ENCODE measurements at places on chromosomes 4 and X.

GRCh38 chrX:134443020-134443419 is 16.9 kb upstream of the HPRT1 start:
- no peak for DNase-seq

GRCh38 chr4:184193556-184194525 is 23.8 kb downstream of the ENPP6 start:
- no peak for DNase-seq

DNA sequence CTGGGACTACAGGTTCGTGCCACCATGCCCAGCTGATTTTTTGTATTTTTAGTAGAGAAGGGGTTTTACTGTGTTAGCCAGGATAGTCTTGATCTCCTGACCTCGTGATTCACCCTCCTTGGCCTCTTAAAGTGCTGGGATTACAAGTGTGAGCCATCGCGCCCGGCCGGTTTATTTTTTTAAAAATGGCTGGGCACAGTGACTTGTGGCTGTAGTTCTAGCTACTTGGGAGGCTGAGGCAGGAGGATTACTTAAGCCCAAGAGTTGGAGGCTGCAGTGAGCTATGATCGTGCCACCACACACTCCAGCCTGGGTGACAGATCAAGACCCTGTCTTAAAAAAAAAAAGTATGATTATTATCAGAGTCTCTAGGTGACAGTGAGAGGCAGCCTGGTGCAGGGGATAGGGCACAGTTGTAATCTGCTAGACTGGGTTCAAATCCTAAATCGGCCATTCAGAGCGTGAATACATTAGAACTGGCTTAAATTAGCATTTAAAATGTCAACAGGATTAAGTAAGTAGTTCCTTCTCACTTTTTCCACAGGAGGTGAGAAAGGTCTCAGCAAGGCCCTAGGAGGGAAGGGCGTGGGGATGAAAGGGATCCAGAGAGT is 435 bp upstream of the MGST2 start:
- no peak for DNase-seq

DNA sequence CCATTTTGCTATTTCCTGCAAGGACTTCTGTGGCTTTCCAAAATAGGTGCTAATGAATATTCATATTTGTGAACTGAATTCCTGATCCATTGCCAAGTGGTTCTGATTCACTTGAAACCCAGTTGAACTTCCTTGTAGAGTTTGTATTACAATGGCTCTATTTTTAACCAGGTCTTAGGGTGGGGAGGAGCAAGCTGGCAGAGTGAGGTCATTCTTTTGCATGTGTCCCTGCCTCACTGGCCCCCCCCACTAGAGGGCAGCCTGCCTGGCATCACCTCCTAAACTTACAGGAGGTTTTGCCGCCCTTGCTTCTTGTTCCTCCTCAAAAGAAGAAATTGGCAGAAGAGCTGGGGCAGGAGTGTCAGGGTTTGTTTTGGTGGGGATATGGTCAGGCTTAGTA is 10.5 kb downstream of the PTTG2 start:
- no peak for DNase-seq

DNA sequence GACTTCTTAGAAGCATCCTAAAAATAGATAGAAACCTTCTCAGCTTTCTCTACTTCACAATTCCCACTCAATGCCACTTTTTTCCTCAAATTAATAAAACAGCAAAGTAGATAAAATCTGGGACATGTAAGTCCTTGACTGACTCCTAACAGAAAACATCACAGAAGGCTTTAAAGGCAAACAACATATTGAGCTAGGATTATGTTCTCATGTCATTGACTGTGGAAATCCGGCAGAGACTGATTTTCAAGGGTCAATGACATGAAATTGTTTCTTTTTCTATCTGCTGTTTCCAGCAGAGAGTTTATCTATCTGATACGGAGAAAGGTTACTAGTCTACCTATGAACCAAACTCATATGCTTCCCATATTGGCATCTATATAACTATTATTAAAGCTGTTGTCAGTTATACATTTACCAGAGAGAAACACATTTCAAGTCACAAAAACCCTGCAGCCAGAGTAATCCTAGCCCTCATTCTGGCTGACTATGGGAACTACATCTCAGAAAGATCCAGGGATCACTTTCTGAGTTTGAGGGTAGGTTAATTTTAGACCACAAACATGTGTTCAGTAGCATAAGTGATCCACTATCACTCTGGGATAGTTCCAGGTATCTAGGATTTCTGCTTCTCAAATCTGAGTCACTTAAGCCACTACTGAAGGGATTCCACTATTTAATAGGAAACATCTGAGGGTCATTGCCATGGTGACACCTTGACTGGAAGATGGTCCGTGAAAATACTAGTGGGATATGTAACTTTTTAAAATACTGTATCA is 147.6 kb downstream of the PPP3CA start:
- DNase-seq: no peak

- DNase-seq: no peak
These were observed 72.6 kb downstream of the UCHL1 start for GRCh38 chr4:41329361-41329760.

- no peak for DNase-seq
These were observed 59.0 kb upstream of the SCRG1 start for GRCh38 chr4:173457893-173458292.

GRCh38 chr4:33184657-33185290 is 2464.6 kb downstream of the PCDH7 start:
- DNase-seq: no peak

- DNase-seq: no peak
These were observed 123.9 kb downstream of the PDLIM5 start for GRCh38 chr4:94575652-94576051.

- DNase-seq: no peak
These were observed 78.8 kb downstream of the TET2 start for GRCh38 chr4:105225500-105225899.
